ENCODE measurements at places on chromosomes 1 and 21. TPM values are rescaled to one million over a fixed set of nuclear protein-coding genes. Genes with fewer than 3 reads are reported as not detected.

Gene PRXL2B
- 29.6 TPM for total RNA-seq

DNA sequence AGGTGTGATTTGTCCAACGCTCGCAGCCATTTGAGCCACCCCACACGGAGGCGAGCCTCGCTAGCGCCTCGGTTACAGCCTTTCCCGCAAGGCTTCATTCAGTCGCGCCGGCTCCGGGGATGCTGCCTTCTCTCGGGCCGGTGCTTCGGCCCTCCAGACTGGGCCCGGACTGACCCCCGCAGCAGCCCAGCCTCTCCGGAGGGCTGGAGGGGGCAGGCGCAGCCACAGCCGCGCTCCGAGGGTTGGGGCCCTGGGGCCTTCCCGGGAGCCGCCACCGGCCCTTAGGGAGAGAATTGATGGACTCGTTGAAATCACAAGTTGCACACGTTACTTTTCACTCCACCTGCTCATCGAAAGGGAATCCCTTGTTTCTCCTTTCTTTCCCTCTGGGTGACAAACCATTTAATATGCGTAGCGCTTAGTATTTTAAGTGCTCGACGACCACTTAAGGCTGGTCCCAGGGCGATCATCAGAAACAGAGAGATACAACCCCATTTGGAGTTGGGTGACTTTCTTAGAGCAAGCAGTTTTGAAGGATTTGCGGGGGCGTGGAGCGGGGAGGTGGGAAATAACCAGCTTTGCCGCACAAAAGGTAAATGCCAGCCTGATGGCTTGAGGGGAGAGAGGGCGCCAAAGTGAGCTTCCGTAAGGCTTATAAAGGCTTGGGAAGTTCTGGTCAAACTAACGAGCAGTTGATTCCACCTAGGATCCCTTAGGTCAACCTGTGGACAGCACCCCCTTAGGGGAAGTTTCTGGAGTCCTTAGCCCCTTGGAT is 24.6 kb upstream of the ENAH start:
- H3K27ac ChIP-seq: no peak overlapping the region
- H3K27me3 ChIP-seq: peaks cover 31% of the 10 kb centered on the region
- H3K4me3 ChIP-seq: peak overlapping the region; percentile 25
- H3K36me3 ChIP-seq: no peaks in the 10 kb centered on the region
- H3K4me1 ChIP-seq: peaks cover 13% of the 10 kb centered on the region

- H3K4me1 ChIP-seq: peaks cover 18% of the 10 kb centered on the region
- no peak for DNase-seq
- H3K4me3 ChIP-seq: no peak overlapping the region
- H3K36me3 ChIP-seq: no peaks in the 10 kb centered on the region
Measured at GRCh38 chr1:224884361-224884801, 45.1 kb upstream of the DNAH14 start.

Gene SMCP
- not detected for total RNA-seq

DNA sequence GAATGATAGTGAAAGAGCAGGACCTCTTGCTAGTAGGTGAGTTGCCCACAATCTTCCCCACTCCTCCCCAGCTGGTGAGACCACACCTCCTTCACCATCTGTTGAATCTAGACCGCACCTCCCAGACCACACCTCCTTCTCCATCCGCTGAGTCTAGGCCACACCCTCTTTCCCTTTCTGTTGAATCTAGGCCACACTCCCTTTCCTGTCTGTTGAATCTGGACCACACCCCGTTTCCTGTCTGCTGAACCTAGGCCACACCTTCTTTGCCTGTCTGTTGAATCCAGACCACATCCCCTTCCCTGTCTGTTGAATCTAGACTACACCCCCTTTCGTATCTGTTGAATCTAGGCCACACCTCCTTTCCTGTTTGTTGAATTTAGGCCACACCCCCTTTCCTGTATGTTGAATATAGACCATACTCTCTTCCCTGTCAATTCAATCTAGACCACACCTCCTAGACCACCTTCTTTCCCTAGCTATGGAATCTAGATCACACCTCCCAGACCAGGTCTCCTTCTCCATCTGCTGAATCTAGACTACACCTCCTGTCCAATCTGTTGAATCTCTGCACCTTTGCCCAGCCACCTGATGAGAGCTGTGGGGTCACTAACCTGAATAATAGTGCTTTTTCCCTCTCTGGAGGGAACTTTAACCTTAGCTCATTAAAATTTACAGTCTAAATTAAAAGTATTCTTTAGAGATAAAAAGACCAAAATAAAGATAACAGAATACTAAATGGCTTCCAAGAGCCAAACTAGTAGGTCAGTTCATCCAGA is 116.3 kb downstream of the DAB1 start:
- H3K4me3 ChIP-seq: no peak overlapping the region
- no peak overlapping the region for H3K27ac ChIP-seq
- peaks cover 23% of the 10 kb centered on the region for H3K4me1 ChIP-seq
- H3K36me3 ChIP-seq: no peaks in the 10 kb centered on the region

DNA sequence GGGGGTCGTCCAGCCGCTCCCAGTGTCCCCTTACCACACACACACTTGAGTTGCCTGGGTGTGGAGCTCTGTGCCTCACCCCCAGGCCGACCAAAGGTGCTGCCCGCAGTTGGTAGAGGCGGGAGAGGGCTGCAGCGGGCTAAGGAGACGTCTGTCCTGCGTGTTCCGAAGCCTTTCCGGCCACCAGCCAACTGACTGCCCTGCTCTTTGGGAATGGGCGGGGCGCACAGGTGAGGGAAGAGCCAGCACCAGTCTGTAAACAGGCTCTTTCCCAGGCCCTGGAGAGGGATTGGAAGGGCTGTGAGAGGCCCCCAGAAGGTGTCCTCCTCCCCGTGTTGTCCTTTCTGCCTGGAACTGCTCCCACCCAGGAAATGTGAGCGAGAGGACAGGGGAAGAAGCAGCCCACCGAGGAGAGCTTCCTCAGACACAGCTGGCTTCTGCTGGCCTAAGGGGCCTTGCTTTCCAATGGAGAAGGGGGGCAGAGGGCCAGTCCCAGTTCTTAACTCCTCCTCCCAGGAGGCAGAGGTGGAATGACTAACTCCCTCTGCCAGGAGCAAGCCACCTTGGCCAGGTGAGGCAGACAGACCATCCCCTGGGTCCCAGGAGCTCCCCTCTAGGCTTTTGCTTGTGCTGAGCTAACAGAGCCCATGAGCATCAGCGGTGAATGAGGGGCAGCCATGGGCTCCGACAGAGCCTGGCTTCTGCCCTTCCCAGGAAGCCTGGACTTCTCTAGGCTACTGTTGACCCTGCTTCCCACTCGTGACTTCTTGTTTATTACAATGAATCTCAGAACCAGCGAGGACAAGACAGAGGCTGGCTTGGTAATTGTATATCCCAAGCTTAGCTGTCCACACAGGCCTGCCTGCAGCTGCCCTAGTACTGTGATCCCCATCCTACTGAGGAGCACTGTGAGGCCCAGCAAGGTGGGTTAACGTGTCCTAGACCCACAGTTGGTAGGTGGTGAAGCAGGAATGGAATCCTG is 158.1 kb upstream of the COA6 start:
- H3K27ac ChIP-seq: no peak overlapping the region
- H3K4me3 ChIP-seq: peak overlapping the region; percentile 79
- peak; percentile 36 for DNase-seq
- no peaks in the 10 kb centered on the region for H3K36me3 ChIP-seq
- H3K27me3 ChIP-seq: peaks cover 41% of the 10 kb centered on the region

GRCh38 chr1:3999941-4000735 is 100.1 kb upstream of the C1orf174 start:
- DNase-seq: no peak
- H3K27me3 ChIP-seq: no peaks in the 10 kb centered on the region
- peaks cover 5% of the 10 kb centered on the region for H3K4me1 ChIP-seq
- no peak overlapping the region for H3K27ac ChIP-seq

DNA sequence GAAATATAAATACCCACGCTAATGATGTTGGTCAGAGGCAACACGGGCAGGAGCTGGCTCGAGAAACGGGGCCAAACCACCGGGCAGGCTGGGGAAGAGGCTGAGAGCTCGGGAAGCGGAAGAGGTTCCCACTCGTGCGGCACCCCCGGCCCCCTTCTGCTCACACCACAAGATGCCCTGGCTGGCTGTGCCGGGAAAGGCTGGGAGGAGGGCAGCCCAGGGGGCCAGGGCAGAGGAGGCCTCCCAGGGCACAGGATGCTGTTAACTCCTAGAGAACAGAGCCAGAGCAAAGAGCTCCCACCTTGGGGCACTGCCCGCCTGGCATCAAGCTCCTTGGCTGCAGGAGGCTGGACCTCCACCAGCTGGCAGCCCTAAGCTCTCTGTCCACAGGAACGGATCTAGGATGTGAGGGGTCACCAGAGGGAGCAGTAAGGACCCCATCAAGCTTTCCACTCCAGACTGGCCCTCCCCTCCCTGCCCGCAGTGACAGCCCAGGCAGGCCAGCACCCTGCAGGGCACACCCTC is 44.8 kb downstream of the CASZ1 start:
- no peak for DNase-seq
- H3K27ac ChIP-seq: no peak overlapping the region
- no peaks in the 10 kb centered on the region for H3K36me3 ChIP-seq
- H3K4me1 ChIP-seq: peaks cover 28% of the 10 kb centered on the region
- no peak overlapping the region for H3K4me3 ChIP-seq

Gene CD2
- 0.71 TPM for total RNA-seq

DNA sequence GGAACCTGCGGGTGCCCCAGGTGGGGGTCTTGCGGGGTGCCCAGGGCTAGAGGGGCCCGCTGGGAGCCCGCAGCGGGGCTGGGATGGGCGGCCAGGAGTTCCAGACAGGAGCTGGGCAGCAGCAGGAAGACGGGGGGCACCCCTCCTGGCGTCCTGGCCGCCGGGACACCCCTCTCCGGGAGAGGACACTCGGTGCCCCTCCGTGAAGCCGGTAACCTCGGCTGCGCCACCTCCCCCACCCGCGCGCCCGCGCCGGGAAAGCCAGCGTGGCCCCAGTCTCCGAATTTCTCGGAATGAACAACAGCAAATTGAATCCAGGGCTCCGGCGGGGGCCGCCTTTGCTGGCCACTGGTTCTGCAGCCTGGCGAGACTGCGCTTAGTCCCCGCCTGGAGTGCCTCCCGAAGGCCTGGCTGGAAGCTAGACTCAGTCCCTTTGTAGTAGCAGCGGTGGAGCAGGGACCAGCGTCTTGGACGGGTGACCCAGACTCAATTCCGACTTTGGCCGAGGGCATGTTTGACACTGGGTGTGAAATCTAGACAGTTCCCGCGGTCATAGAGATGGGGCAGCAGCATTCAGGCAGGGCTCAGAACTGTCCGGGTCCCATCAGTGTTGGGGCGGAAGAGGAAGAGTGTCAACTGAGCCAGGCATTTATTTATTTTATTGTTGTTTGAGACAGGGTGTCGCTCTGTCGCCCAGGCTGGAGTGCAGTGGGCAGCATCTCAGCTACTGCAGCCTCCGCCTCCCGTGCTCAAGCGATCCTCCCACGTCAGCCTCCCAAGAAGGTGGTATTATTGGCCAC is 773 bp downstream of the IFNGR2 start:
- no peaks in the 10 kb centered on the region for H3K4me1 ChIP-seq
- peak; percentile 68 for DNase-seq
- H3K27ac ChIP-seq: no peak overlapping the region
- H3K27me3 ChIP-seq: no peaks in the 10 kb centered on the region
- no peaks in the 10 kb centered on the region for H3K36me3 ChIP-seq
- peak overlapping the region; percentile 82 for H3K4me3 ChIP-seq

DNA sequence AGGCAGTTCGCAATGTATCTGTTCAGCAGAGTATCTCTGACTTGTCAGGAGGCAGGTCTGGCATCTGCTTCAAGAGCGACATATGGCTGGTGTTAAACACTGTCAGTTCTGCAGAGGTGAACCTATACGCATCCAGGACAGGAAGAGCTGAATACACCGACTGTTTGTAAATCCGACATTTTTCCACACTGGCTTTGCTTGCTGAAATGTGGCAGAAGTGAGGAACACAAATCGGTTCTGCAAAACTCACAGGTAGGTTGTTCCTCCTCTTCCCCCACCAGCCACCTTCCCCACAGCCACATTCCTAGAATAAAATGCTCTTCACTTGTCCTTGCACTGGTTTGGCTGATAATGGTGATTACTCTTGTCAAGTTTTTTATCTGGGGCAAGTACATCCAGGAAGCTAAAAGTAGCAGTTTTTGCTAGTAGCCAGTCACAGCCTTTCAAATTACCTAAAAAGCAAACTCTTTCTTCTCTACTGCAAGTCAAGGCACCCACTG is 289.2 kb downstream of the GRIK1 start:
- no peaks in the 10 kb centered on the region for H3K36me3 ChIP-seq
- H3K27me3 ChIP-seq: no peaks in the 10 kb centered on the region
- no peak for DNase-seq
- no peaks in the 10 kb centered on the region for H3K4me1 ChIP-seq

- no peak for DNase-seq
- H3K4me1 ChIP-seq: peaks cover 7% of the 10 kb centered on the region
Measured at GRCh38 chr1:212236664-212237220, 48.5 kb upstream of the PPP2R5A start.

GRCh38 chr1:178500091-178500770 is 3.5 kb upstream of the CLEC20A start:
- H3K27ac ChIP-seq: no peak overlapping the region
- no peaks in the 10 kb centered on the region for H3K36me3 ChIP-seq
- no peak overlapping the region for H3K4me3 ChIP-seq

DNA sequence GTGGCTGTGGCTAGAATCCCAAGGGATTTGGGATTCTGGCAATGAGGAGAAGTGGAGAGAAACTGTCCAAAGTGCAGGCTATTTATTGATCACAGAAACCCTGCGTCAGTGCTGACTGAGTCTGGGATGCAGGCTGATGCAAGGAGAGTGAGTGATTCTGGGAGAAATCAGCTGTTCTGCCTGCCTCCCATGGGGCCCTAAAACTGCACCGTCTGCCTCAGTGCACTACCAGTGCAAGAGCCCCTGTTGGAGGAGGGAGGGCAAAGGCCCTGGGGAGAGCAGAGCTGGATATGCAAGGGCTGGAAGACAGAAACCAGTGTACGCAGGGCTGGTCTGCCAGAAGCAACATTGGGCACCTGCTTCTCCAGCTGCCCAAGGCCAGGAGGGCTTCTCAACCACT is 42.6 kb downstream of the C1orf198 start:
- peaks cover 15% of the 10 kb centered on the region for H3K4me1 ChIP-seq
- H3K36me3 ChIP-seq: no peaks in the 10 kb centered on the region
- H3K4me3 ChIP-seq: no peak overlapping the region
- H3K27me3 ChIP-seq: no peaks in the 10 kb centered on the region
- no peak overlapping the region for H3K27ac ChIP-seq
- DNase-seq: no peak

Gene FCMR
- total RNA-seq: not detected

Gene RCOR3
- total RNA-seq: 31.3 TPM

DNA sequence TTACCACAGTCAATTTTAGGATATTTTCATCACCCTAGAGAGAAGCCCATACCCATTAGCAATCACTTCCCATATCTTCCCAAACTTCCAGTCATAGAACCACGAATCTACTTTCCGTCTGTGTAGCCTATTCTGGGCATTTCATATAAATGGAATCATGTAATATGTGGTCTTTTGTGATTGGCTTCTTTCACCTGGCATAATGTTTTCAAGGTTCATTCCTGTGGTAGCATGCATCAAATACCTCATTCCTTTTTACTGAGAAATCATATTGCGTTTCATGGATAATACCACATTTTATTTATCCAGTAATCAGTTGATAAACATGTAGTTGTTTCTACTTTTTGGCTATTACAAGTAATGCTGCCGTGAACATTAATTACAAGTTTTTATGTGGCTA is 21.5 kb downstream of the DESI2 start:
- H3K4me3 ChIP-seq: no peak overlapping the region
- H3K36me3 ChIP-seq: no peaks in the 10 kb centered on the region
- H3K27me3 ChIP-seq: no peaks in the 10 kb centered on the region
- no peak for DNase-seq
- H3K4me1 ChIP-seq: no peaks in the 10 kb centered on the region
- H3K27ac ChIP-seq: no peak overlapping the region

GRCh38 chr1:187063271-187063670 is 234.5 kb downstream of the PLA2G4A start:
- H3K27ac ChIP-seq: no peak overlapping the region
- no peaks in the 10 kb centered on the region for H3K27me3 ChIP-seq
- H3K4me1 ChIP-seq: no peaks in the 10 kb centered on the region
- no peak overlapping the region for H3K4me3 ChIP-seq
